Epithelial cell of prostate (primary cell): ENCODE measurements at places on chromosomes 2 and 18.

DNA sequence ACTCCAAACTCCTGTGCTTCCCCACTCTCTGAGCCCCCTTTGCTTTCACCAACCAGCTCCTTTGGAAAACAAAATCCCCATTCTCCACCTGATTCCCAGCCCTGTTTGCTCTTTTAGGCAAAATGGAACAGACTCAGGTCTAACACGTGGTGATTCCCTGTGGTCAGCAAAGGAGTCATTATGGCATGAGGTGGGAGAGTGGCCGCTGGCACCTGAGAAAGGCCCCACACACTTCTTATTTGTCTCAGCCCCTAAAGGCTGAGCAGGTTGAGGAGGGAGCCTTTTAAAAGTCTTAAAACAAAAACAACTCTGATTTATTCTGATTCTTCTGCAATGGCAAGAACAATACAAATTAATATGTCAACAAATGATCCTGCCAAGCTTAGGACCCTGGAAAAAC lies 401.2 kb downstream of the TNS1 start:
- DNase-seq = no peak

GRCh38 chr18:75316826-75317225 lies 106.2 kb downstream of the TSHZ1 start:
- DNase-seq = no peak

- DNase-seq = no peak
Measured at GRCh38 chr2:27495840-27496356, 741 bp upstream of the GCKR start.

DNA sequence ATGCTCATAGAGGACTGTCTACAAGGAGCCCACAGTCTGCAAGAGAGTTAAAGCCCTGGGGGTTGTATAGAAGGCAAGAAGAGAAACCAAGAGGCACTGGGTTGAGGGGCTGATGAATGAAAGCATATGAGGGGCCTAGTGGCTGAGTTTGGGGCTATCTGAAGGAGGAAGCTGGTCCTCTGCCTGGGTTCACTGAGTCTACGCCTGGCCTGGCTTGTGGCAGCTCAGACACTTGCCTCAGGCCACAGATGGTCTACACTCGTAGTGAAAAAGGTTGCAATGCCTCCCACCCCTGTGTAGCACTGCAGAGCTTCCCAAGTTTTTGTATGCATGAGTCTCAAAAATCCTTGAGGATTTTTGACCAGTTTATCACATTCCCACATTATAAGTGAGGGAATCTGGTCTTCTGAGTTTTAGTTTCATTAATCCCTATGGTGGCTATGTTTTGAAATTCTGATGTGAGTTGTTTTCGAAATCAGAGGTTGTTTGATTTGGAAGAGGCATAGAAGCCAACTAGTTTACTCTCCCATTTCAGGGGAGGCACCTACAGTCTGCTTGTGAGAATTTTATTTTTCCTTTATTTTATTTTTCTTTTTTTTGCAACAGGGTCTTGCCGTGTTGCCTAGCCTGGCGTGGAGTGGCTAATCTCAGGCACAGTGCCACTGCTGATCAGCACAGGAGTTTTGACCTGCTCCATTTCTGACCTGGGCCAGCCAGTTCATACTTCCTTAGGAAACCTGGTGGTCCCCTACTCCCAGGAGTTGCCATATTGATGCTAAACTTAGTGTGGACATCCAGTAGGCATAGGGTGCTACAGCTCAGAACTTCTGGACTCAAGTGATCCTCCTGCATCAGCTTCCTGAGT lies 10.0 kb downstream of the MYCN start:
- no peak for DNase-seq

- DNase-seq = no peak
Measured at GRCh38 chr2:26114151-26114550, 58.7 kb upstream of the GAREM2 start.

DNA sequence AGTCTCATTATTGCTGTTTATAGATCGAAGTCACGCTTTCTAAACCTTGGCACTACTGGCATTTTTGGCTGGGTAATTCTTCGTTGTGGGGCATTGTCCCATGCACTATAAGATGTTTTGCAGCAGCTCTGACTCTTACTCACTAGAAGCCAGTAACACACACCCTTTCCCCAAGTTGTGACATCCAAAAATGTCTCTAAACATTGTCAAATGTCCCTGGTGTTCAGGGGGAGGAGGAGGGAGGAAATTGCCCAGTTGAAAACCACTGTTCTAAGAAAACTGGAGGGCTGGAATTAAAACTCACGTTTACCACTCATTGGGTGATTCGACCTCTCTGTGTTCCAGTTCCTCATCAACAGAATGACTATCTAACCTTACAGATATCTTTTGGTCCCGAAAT lies 115.7 kb upstream of the KLF7 start:
- DNase-seq = no peak
